Activated CD4-positive, CD25-positive, alpha-beta regulatory T cell treated with anti-CD3 and anti-CD28 coated beads, Interleukin-2, amount 50 U/mL, for 16 hours (primary cell): ENCODE measurements at places on chromosomes 5 and 9.
A peak's percentile ranks its signal among the peaks of the same experiment; 100 is the strongest.

DNA sequence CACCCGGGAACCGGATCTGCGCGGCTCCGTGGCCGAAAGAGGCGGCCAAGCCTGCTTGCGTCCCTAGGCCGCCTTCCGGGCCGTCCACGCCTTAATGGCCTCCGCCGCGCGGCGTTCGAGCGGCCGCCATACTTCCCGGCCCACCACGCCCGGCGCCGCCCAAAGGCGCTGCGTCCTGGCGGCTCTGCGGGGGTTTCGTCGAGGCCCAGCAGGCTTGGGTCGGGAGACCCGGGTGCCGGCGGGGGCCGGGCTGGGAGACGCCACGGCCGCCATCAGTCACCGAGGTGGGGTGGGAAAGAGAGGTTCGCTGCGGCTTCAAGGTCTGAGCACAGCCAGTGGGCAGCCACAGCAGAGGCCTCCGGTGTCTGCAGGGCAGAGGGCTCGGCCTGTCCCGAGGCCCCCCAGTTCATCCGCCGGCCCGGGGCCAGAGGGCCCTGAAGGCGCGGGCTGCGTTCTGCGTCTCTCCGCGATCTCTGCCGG lies 545.8 kb upstream of the CDH10 start:
- DNase-seq, result no peak

GRCh38 chr5:146607659-146608332 lies 91.8 kb upstream of the GPR151 start:
- DNase-seq, result no peak

- no peak for DNase-seq
Measured at GRCh38 chr5:180823940-180824629, 21.5 kb upstream of the MGAT1 start.

- DNase-seq, result no peak
Measured at GRCh38 chr5:76548525-76549229, 74.5 kb downstream of the F2RL2 start.

- no peak for DNase-seq
Measured at GRCh38 chr5:126219616-126220015, 203.6 kb upstream of the GRAMD2B start.

GRCh38 chr9:70418822-70419555 lies 4.5 kb upstream of the KLF9 start:
- DNase-seq, result peak; percentile 63

DNA sequence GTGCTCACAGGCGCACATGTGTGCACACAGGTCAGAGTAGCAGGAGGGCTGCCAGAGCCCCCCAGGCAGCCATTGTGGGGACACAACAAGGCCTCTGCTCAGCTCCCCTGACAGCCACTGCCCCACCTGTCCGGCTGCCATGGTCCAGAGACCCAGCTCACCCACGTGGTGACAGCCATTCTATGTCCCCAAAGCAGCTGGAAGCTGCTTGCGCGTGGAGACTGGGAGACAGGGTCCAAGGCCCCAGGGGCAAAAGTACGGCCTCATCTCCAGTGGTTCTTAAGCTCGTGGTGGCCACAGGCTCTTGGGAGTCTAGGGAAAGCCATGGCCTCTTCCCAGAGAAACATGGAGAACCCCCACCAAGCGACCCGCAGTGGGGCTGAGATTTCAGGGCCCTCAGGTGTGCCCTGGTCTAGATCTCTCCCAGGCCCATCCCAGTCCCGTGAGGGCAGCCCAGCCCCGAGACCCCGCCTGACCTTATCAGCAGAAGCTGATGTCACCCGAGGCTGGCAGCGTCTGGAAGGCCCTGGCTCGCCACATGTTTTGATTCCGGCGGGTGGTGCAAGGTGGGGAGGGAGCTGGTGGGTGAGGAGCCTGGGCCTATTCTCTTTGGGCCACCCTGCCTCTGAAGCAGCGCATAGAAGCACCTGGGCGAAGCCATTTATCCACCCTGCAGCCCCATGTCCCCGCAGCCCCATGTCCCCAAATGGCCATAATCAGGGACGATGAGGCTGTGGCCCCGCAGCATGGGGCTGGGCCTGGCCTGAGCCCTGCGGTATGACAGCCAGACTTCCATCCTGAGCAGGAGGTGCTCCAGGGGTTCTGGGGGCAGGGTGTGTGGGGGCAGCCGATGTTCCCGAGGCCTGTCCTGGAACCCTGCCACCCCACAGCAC lies 31.7 kb downstream of the GLT6D1 start:
- no peak for DNase-seq
